Activated CD4-positive, alpha-beta T cell treated with anti-CD3 and anti-CD28 coated beads for 24 hours (primary cell): ENCODE measurements at places on chromosomes 3 and 15.

DNA sequence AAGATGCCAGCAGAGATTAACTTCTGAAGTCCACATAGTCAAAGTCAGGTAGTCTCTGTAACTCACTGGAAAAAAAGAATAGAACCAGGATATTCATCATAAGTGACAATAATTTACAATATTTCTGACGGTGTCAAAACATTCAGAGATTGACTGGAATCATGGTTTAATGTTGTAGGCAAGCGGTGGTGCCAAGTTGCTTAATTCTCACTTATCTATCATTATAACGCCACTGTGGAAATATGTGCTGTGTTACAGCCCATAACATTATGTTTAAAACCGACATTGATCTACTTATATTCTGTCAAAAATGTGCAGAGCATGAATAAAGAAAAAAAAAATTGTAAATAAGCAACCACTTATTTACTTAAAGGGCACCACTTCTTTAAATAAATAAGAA lies 801.7 kb downstream of the DIPK2A start:
- no peak for DNase-seq

GRCh38 chr3:189771842-189772450 lies 140.8 kb downstream of the TP63 start:
- DNase-seq: no peak

DNA sequence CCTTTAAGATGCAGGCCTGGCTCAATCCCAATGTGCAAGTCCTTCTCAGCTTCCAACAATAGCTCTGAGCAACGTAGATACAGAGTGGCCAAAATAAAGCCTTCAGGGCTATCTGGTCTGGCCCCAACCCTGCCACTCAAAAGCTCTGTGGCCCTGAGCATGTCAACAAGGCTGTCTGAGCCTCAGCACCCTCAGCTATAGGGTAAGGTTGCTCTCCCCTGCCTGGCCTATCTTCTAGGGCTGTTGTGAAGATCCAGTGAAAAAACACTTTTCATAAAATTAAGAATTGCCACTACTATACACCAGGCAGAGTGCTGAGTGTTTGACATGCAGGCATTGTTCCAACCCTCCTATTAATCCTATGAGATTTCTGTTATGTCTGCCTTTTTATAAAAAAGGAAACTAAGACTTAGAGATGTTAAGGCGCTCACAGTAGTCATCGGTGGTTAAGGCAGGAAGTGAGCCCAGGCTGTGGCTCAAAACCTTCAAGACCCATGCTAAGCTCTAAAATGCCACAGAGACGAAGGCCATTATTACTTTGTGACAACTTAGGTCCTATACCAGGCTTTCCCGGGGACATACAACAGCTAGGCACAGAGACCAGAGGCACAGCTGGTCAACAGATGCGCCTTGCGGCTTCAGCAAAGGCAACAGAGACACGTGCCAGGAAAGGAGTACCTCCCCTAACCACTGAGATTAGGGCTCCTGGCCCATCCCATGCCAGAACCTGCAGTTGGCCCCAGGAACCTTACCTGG lies 5.1 kb downstream of the POLG start:
- no peak for DNase-seq

GRCh38 chr15:68334661-68335124 lies 57.1 kb downstream of the FEM1B start:
- no peak for DNase-seq

- DNase-seq: no peak
These were observed 401.5 kb downstream of the ZBTB20 start for GRCh38 chr3:114745322-114746240.

GRCh38 chr3:62604751-62605351 lies 231.5 kb upstream of the FEZF2 start:
- no peak for DNase-seq

GRCh38 chr3:136790786-136791185 lies 28.1 kb upstream of the SLC35G2 start:
- no peak for DNase-seq

GRCh38 chr15:69131362-69132220 lies 28.8 kb upstream of the GLCE start:
- no peak for DNase-seq

DNA sequence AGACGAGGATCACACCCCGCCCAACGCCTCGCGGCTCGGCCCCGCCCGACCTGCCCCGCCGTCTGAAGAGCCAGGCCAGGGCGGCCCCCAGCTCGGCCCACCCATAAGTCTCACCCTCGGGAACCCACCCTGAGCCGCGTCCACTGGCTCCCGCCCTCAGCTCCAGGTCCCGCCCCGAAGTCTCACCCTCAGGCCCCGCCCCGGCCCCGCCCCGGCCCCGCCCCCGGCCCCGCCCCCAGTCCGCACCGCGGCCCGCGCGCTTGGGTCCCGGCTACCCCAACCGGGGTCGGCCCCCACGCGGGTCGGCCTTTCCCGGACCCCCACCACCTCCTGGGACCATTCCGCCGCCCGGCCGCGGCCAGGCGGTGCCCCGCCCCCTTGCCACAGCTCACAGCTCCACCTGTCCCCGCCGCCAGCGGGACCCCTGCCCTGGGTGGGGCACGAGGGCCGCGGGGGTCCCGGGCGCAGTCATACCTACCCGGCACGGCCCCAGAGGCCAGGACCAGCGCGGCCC lies 489 bp downstream of the CSPG5 start:
- peak; percentile 12 for DNase-seq

DNA sequence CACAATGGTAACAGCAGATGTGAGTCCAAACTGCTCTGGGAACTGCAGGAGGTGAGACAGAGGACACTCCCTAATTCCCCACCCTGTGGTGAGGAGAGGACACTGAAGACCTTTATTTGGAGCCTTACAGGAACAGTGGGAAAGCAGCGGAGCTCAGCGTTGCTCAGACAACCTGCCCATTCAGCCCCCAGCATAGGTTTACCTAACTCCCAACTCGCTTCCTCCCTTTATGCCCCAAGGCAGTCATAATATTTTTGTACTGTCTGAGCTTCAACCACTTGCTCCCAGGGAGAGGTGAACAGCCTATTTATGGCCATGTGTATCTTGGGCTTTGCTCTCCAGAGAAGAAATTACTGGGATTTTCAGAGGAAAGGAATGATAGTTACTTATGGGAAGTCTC lies 34.1 kb downstream of the SHC4 start:
- DNase-seq: no peak

DNA sequence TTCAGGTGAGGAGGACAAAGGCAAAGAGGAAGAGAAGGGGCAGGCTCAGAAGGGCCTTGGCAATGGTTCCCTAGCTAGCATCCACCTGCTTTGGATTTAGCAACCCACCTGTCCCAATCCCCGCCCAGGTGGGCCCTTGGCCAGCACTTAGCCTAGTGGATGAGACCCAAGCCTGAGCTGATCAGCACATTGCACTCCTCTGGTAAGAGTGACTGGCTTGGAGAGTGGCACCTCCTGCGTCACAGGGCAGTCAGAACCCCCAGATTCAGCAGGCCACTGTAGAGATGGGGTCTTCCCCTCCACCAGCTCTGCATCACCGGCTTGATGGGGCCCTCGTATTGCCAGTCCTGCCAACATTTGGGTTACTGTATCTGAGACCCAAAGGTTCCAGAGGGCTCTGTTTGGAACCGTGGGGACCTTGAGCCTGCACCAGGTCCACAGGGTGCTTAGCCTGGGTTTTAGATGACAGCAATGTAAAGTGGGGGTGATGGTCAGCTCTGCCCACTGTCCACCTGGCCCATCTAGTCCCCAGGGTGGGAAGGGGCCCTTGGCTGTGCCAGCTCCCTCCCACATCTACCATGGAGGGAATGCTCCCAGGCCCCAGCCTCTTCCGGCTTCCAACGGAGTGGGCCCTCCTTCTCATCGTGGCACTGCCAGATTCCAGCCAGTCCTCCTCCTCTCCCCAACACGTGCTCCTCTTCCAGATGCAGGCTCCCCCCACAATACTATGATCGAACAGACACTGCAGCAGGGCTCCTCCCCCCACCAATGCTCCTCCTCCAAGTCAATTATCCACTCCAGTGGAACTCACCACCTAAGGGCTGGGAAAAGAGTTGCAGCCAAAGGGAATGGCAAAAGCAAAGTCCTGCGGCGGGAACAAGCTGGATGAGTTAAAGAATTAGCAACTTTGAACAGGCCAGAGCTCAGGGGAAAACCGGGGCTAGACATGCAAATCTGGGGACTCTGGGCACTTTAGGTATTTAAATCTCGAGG lies 45.7 kb downstream of the LHFPL4 start:
- DNase-seq: no peak

- DNase-seq: no peak
These were observed 441.4 kb upstream of the AGTR1 start for GRCh38 chr3:148255981-148256969.

GRCh38 chr3:20523293-20523692 lies 337.3 kb upstream of the SGO1 start:
- DNase-seq: no peak

- no peak for DNase-seq
These were observed 2.4 kb downstream of the RPL39L start for GRCh38 chr3:187136936-187137335.

GRCh38 chr3:78906245-78906644 lies 861.6 kb downstream of the ROBO1 start:
- DNase-seq: no peak

DNA sequence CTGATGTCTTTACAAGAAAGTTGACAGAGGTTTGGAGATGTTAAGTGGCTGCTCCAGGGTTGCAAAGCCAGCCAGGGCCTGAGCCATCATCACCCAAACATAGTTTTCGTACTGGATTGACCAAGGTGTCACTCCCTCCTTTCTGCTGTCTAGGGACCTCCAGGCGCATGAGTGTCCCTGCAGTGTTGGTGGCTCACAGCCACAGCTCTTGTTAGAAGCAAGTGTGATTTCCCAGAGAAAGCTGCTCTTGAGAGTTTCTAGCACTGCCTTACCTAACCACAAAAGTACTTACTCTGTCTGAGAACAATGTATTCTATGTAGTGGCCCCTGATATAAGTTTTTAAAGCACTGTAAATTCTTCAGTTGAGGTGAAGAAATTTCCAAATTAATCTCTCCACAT lies 144.1 kb downstream of the SOX2 start:
- no peak for DNase-seq

DNA sequence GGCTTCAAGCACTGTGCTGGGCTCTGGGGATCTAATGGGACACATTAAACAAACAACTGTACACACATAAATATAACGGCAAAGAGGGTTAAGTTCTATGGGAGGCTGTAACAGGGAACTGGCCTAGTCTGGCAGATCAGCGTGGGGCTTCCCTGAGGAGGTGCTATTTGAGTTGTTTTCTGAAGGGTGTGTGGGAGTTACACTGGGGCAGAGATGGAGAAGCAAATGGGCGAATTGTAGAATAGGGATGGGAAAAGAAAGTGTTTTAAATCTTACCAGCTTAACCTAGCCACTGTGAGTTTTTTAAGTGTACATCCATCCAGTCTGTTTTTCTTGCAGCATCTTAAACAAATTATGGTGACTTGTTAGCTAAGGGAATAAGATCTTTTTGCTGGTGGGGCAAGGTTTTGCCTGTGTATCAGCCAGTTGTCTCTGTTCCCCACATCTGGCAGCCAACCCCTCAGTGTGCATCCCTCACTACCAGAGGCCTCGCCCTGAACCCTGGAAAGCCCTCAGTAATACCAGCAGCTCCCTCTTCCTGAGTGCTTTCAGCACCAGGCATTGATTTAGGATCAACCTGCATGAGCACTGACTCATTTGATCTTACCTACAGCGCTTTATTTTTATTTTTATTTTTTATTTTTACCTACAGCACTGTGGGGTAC lies 10.9 kb upstream of the IL16 start:
- DNase-seq: no peak

DNA sequence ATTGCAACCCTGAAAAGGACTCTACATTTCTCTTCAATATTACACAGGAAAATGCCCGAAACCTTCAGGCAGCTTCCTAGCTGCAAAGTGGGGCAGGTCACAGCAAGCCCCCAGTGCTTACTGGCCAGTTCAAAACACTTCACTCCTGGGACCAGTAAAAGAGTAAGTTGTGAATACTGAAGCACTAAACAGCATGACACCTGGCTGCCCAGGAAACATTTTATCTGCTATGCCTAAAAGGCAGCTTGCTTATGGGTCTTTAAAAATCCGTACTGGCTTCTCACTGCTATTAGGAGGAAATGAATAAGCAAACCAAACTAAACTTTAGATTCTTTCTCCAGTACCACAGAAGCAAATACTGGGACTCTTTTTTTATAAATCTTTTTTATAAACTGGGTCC lies 457.9 kb upstream of the ALCAM start:
- no peak for DNase-seq

GRCh38 chr15:80549191-80549590 lies 145.0 kb downstream of the ARNT2 start:
- no peak for DNase-seq

DNA sequence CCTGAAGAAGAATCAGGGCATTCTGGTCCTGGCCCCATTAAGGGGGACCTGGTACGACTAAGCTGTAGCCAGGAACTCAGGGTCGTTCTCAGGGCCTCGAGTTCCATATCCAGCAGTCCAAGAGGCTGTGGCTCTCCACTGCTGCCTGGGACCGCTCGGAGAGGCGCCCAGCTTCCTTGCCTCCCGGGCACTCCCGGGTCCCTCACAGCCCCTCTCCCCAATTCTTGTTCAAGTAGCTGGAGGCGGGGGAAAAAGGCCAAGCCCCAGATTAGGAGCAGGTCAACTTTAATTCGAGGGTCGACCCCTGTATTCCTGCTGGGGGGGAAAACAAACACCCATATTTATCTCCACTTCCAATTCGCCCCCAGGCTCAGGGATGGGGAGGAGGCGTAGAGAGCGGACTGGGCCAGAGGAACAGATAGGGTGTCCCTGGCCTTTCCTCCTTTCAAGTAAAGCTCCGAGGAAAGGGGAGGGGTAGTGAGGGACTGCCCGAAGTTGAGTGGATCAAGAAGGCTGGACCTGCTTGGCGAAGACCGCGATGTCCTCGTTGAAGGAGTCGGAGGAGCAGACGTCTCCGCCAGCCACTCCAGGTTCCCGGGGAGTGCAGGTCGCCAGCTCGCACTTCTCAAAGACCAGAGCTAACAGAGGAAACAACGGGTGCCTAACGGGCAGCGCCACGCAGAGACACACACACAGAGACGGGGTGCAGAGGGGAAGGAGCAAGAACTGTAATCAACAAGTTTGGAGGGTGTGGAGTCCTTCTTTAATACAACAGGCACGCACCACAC lies 4.4 kb downstream of the MEIS2 start:
- no peak for DNase-seq

DNA sequence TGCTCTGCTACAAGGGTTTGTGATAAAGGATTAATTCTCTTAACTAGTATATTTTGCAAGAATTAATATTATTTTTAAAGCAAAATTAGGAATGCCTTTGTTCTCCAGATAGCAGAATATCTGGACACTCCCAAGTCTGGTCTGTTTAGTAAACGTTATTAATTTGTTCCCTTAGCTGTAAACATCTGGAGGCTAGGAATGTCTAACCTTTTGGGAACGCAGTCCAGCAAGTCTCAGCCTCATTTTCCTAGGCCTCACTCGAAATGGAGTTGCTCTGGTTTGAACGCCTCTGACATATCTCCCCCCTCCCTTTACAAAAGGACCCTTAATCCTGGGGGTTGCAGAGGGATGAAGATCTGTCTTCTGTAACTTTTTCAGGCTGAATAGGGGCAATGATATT lies 59.3 kb upstream of the WNT7A start:
- DNase-seq: no peak

GRCh38 chr15:74776821-74777768 lies 4.8 kb upstream of the CSK start:
- no peak for DNase-seq
